ENCODE measurements at places on chromosomes 7 and 10. TPM values are rescaled to one million over a fixed set of nuclear protein-coding genes. Genes with fewer than 3 reads are reported as not detected.

DNA sequence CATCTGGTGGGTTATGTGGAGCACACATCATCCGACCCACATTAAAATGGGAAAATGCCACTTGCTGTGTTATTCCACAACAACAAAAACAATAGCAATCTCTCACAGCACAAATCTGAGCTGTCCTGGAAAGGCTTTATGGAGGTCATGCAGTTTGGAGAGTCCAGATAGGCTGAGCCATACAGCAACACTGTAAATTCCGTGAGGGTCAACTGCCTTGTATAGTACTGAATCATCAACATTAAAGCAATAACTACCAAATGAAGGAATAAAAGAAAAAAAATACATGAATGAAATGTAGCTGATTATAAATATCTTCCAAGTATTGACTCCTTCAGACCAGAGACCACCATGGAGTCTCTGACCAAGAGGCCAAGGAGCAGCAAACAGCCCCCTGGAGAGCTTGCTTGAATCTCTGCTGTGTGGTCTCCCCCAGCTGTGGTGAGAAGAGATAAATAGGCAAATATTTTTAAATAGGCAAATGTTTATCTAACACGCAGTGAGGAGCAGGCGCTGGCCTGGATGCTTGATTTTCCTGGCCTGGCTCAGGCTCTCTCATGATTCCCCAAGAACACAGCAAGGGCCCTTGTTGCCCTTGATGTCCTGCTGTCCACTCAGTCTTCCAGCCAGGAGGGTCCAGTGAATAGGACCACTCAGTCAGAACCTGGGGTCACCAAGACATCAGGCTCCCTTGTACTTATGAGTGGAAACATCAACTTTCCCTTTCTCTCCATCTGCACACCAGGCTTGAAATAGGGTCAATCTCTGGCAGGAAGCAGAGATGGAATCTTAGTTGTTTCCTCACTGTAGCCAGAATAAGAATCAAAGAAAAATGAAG lies 1021.3 kb downstream of the XPNPEP1 start:
- H3K4me1 ChIP-seq, result no peaks in the 10 kb centered on the region
- H3K36me3 ChIP-seq, result no peaks in the 10 kb centered on the region

GRCh38 chr10:101052285-101052684 lies 9.5 kb upstream of the KAZALD1 start:
- peaks cover 30% of the 10 kb centered on the region for H3K4me1 ChIP-seq
- peaks cover 32% of the 10 kb centered on the region for H3K27me3 ChIP-seq
- peaks cover 17% of the 10 kb centered on the region for H3K36me3 ChIP-seq
- no peak overlapping the region for H3K27ac ChIP-seq
- no peak for DNase-seq
- no peak overlapping the region for H3K4me3 ChIP-seq

DNA sequence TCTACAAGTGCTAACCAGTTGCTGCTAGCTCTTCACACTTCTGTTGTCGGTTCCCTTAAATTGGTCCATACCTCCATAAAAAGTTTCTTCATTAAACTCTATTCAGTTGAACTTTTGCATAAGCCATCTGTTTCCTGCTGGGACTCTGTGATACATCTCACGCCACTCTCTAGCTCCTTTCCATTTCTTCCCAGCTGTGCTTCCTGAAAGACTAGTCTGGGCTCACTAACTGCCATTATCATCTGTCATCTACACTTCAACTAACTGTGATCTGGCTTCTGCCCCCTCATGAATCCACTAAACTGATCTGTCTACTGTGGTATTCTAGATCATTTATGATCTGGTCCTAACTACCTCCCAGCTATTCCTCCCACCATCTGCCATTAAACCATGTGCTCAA lies 78.3 kb downstream of the ELAPOR2 start:
- no peak overlapping the region for H3K27ac ChIP-seq
- peaks cover 22% of the 10 kb centered on the region for H3K4me1 ChIP-seq
- H3K36me3 ChIP-seq, result peaks cover 6% of the 10 kb centered on the region
- no peak for DNase-seq
- no peak overlapping the region for H3K4me3 ChIP-seq

DNA sequence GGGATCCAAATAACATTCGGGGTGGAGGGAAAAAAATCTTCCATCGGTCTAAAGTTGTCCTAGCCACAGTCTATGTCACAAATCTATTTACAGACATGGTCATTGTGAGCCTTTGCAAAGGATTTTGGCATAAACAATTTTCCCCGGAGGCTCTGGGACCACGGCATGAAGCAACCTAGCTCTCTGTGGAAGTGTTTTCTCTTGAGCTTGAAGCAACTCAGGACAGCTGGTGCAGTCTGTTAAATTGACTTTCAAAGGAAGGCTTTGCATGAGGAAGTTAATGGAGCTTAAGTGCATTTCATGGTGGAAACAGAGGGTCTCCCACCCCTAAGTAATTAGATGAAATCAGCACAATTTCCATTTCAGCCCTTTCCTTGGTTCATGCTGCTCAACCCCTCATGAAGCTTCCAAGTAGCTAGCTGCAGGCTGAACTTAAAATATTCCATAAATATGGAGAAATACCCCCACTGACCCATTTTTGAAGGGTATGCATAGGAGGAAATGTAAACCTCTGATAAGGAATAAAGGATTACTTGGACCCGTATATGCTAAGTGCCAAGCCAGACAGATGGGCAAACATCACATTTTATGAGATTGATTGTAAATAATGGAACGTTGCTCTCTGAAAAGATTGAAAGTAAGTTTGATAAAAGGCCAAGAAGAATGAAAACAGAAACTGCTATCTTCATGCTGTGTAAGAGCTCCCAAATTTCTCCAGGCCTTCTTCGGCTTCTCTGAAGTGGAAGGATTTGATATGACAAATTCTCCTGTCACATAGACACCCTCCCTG lies 39.9 kb downstream of the CCDC3 start:
- peaks cover 8% of the 10 kb centered on the region for H3K27me3 ChIP-seq
- no peaks in the 10 kb centered on the region for H3K36me3 ChIP-seq
- no peak for DNase-seq
- H3K27ac ChIP-seq, result no peak overlapping the region

DNA sequence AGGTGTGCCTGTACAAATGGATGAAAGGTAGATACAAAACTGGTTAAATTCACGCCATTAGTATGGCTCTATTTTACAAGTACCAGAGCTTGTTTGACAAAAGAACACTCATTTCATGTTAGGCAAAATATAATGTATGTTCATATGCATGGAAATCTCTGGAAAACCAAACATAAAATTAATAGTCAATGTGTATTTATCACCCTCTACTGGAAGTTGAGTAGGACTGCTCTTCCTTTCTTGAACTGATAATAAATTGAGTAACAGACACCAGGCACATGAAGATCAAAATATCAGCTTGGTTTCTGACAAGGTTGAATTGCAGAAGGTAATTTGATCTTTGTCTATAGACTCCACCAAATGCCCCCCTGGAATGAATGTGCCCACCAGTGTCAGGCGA lies 19.8 kb upstream of the AKR1B1 start:
- H3K4me1 ChIP-seq, result no peaks in the 10 kb centered on the region
- no peaks in the 10 kb centered on the region for H3K27me3 ChIP-seq
- H3K27ac ChIP-seq, result no peak overlapping the region
- DNase-seq, result no peak
- no peaks in the 10 kb centered on the region for H3K36me3 ChIP-seq
- no peak overlapping the region for H3K4me3 ChIP-seq

DNA sequence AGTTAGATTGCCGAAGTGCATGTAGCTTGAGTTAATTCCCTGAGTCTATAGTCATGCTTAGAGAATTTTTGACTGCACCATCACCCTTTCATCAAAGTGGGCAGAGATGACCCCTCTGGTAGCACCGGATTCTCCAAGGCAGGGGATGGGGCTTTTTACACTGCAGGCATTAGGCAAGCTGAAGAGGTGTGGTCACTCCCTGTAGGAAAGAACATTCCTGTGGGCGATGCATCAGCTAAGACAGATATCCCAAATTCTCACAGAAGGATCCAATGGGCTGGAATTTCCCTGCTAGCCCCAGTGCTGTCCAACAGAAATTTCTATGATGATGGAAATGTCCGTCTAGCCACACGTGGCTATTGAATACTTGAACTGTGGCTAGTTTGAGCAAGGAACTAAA lies 118.2 kb downstream of the ADAM12 start:
- no peak overlapping the region for H3K27ac ChIP-seq
- H3K4me3 ChIP-seq, result no peak overlapping the region
- no peak for DNase-seq
- H3K36me3 ChIP-seq, result no peaks in the 10 kb centered on the region

DNA sequence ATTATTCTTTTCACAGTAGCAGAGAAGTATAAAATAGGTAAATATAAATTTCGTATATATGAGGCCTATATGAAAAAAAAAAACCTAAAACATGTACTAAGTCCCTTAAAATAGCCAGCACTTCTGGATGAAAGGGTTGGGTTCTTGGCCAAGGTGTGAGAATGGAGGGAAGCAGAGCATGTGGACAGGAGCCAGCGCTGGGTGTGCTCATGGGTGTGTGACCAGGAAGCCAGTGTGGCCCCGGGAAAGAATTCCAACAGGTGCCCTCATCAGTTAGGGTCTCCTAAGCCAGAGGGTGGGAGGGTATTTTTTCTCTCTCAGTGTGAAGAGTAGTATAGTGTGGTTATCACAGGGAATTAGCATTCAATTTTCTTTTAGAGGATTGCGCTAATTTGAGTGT lies 401.9 kb upstream of the IGFBP3 start:
- DNase-seq, result no peak
- no peaks in the 10 kb centered on the region for H3K27me3 ChIP-seq
- no peak overlapping the region for H3K4me3 ChIP-seq
- H3K36me3 ChIP-seq, result no peaks in the 10 kb centered on the region

ACSM6 gene
- not detected for total RNA-seq

FEZF1 gene
- total RNA-seq, result not detected

- no peaks in the 10 kb centered on the region for H3K36me3 ChIP-seq
- H3K4me1 ChIP-seq, result no peaks in the 10 kb centered on the region
- no peaks in the 10 kb centered on the region for H3K27me3 ChIP-seq
- H3K4me3 ChIP-seq, result no peak overlapping the region
- no peak overlapping the region for H3K27ac ChIP-seq
Observed at GRCh38 chr10:47360419-47361040, 12.4 kb downstream of the RBP3 start.

DNA sequence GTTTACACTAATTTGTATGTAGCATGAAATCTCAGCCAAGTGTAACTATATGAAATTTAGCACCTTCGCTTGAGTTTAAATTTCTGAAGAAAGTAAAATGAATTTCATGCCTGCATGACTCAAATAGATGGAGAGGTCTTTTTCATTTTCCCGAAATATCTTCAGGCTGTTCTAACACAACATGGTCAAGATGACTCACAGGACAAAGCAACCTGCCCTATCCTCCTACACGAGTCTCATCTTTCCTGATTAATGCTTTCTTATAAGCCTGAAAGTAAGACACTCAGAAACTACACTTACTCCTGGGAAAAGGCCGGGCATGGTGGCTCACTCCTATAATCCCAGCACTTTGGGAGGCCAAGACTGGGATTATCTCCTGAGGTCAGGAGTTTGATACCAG lies 41.2 kb downstream of the CH25H start:
- no peak overlapping the region for H3K4me3 ChIP-seq
- H3K27me3 ChIP-seq, result peaks cover 37% of the 10 kb centered on the region
- DNase-seq, result no peak
- no peak overlapping the region for H3K27ac ChIP-seq
- peaks cover 28% of the 10 kb centered on the region for H3K4me1 ChIP-seq

WNT8B gene
- 0.10 TPM for total RNA-seq

LIPF gene
- total RNA-seq, result not detected

DNA sequence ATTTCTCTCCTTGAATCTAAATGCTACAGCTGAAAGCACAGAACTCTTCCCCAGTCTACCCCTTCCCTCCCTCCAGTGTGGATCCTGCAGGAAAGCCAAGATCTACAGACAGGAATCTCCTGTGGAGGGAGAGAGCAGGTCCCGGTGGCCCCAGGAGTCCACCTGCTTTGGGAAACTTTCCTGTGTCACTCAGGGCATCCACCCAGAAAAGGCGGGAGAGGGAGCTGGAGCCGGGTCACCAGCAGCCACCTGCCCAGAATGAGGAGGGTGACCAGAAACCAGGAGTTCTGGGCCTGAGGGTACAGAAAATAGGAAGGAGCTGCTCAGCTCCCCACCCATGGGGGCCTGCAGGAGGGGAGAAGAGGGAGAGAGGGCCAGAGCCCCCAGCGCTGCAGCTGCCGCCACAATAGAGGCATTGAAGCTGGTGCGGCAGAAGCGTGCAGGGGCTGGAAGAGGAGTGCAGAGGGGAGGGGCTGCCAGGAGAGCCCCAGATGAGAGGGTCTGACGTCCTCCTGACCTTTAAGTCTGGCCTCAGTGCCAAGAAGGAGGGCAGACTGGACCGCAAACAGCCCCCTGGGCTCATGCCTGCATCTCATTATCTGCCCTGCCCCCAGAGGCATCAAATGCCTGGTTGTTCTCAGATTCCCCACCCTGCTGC lies 56.3 kb upstream of the TMEM72 start:
- no peak overlapping the region for H3K27ac ChIP-seq
- no peak for DNase-seq
- no peaks in the 10 kb centered on the region for H3K4me1 ChIP-seq

DNA sequence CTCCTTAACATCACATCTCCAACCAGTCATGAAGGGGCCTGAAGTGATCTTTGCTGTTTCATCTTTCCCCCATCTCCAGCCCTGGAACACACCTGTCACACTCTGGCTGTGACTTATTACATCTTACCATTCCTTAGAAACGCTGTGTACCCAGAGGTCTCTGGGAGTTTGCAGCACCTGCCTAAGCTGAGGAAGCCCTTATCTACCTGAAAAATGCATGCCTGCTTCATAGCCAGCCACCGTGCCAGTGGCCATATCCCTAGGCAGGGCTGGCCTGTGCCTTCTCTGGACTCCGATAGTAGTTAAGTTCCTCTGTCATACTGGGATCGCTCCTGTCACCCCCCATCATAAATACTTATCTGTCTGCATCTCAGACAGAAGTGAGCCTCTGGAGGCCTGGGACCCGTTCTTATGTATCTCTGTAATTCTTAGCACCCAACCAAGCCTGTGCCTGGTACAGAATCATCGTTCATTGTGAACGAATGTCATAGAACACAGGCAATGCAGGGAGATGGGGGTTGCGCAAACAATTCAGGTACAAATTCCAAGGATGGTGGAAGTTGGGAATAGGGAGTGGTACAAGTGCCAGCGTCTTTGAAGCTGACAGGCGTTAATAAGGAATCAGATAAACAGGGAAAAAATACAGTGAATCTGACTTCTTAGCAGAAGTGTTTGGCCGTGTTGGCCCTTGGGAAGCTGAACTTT lies 254.6 kb downstream of the CAMK1D start:
- H3K36me3 ChIP-seq, result peaks cover 5% of the 10 kb centered on the region
- H3K4me3 ChIP-seq, result no peak overlapping the region
- H3K4me1 ChIP-seq, result peaks cover 28% of the 10 kb centered on the region

- H3K4me1 ChIP-seq, result no peaks in the 10 kb centered on the region
- no peak within 1 kb of the TSS for H3K27ac ChIP-seq
- no peak within 1 kb of the TSS for H3K4me3 ChIP-seq
- DNase-seq, result no peak
- no peaks in the 10 kb centered on the region for H3K36me3 ChIP-seq
Observed at GRCh38 chr7:56115852-56116538, at the start of gene NUPR2. NUPR2 (minus strand) TSS chr7:56116417; CDS start chr7:56116314, 103 bp downstream.

GRCh38 chr7:37916017-37916672 lies 472 bp downstream of the SFRP4 start:
- H3K4me3 ChIP-seq, result peak overlapping the region; percentile 38
- H3K4me1 ChIP-seq, result peaks cover 16% of the 10 kb centered on the region
- no peak overlapping the region for H3K27ac ChIP-seq
- DNase-seq, result no peak
